ENCODE measurements at places on chromosomes 5 and 9. TPM values are rescaled to one million over a fixed set of nuclear protein-coding genes. Genes with fewer than 3 reads are reported as not detected.

IL7R gene
- 12.2 TPM for total RNA-seq

IRGM gene
- total RNA-seq: 0.08 TPM

PCDHB8 gene
- total RNA-seq: not detected

CHD1 gene
- total RNA-seq: 50.1 TPM

BTNL3 gene
- not detected for total RNA-seq

DMRTA1 gene
- 1.3 TPM for total RNA-seq

CA9 gene
- total RNA-seq: 0.33 TPM

DBH gene
- total RNA-seq: not detected

LURAP1L gene
- total RNA-seq: 10.0 TPM

TAF11L2 gene
- not detected for total RNA-seq

PHYHD1 gene
- total RNA-seq: not detected

DOCK2 gene
- 2.1 TPM for total RNA-seq

PCDHGB3 gene
- total RNA-seq: 1.5 TPM

SV2C gene
- total RNA-seq: not detected

HOMER1 gene
- total RNA-seq: 9.5 TPM

CTXN3 gene
- not detected for total RNA-seq

ASTN2 gene
- 11.4 TPM for total RNA-seq

NDST1 gene
- 58.6 TPM for total RNA-seq

PHF24 gene
- total RNA-seq: not detected

SPIN1 gene
- total RNA-seq: 56.9 TPM

PTPN3 gene
- total RNA-seq: 5.0 TPM

BNC2 gene
- 7.4 TPM for total RNA-seq

LPAR1 gene
- total RNA-seq: 2.7 TPM

ERP44 gene
- 12.1 TPM for total RNA-seq

CCL28 gene
- total RNA-seq: 0.11 TPM

RASEF gene
- 0.14 TPM for total RNA-seq

DPYSL3 gene
- total RNA-seq: 50.1 TPM

CANX gene
- 346 TPM for total RNA-seq

HTR4 gene
- total RNA-seq: not detected

PCDHB12 gene
- not detected for total RNA-seq

NRG2 gene
- total RNA-seq: 10.4 TPM

WWC1 gene
- 48.7 TPM for total RNA-seq

FBP2 gene
- total RNA-seq: not detected

THBS4 gene
- 0.53 TPM for total RNA-seq

GRAMD2B gene
- total RNA-seq: 5.2 TPM

CDO1 gene
- total RNA-seq: 1.4 TPM

SPINK6 gene
- 1.2 TPM for total RNA-seq

GABRA6 gene
- 1.9 TPM for total RNA-seq

OGN gene
- total RNA-seq: not detected

TIMD4 gene
- not detected for total RNA-seq

SURF4 gene
- total RNA-seq: 286 TPM

FAM221B gene
- not detected for total RNA-seq

KIF20A gene
- 99.6 TPM for total RNA-seq

GABBR2 gene
- 1.9 TPM for total RNA-seq

SMIM3 gene
- total RNA-seq: 4.4 TPM

MEIKIN gene
- total RNA-seq: not detected

PPP2R2B gene
- total RNA-seq: not detected

C1QTNF3 gene
- total RNA-seq: not detected

PCDHGA6 gene
- 0.20 TPM for total RNA-seq

WHRN gene
- 2.0 TPM for total RNA-seq

ADAMTS2 gene
- 0.43 TPM for total RNA-seq

AQP3 gene
- 0.17 TPM for total RNA-seq

EIF4E1B gene
- not detected for total RNA-seq

PTPRD gene
- total RNA-seq: 9.6 TPM

CNTNAP3 gene
- 4.8 TPM for total RNA-seq

GTF3C4 gene
- 23.1 TPM for total RNA-seq

PCDHGB7 gene
- total RNA-seq: 0.47 TPM

TAF11L10 gene
- not detected for total RNA-seq

PCDHB13 gene
- total RNA-seq: not detected
